ENCODE measurements at places on chromosomes 5 and 9.

DNA sequence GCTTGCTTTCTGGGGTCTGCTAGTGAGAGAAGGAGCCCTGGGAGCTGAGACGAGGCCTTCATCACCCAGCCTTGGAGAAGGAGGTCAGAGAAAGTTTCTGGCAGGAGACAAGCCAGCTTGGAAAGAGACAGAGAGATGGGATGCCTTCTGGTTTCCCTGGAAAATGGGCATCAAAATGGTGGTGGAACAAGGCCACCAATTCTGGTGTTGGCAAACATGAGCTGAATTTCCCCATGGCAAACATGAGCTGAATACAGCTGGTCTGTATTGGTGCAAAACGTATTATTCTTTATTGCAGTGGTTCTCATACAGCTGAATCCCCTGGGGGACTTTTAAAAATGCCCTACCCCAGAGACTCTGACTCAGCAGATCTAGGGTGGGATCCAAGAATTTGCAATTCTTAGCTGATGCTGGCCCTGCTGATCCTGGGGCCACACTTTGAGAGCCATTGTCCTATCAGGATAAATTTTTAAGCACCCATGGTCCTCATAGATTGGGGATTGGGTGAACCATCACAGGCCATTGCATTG is 39.1 kb upstream of the S1PR3 start:
- DNase-seq: no peak

DNA sequence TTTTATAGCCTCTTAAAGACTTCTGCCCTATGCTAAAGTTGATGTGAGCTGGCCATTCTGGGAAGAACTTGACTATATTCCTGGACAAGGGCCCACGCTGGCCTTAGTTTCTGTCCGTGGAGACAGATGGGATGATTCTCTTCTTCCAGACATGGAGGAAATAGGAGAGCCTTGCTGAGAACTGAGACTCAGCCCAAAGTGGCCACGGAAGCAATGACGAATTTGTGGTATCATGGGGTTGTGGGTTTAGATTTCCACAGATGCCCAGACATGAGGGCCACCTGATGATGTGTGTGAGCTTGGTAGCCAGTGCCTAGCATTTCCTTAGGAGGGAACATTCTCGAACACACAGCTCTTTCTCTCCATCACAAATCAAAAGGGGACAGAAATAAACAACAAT is 309.1 kb downstream of the NSG2 start:
- DNase-seq: no peak

DNA sequence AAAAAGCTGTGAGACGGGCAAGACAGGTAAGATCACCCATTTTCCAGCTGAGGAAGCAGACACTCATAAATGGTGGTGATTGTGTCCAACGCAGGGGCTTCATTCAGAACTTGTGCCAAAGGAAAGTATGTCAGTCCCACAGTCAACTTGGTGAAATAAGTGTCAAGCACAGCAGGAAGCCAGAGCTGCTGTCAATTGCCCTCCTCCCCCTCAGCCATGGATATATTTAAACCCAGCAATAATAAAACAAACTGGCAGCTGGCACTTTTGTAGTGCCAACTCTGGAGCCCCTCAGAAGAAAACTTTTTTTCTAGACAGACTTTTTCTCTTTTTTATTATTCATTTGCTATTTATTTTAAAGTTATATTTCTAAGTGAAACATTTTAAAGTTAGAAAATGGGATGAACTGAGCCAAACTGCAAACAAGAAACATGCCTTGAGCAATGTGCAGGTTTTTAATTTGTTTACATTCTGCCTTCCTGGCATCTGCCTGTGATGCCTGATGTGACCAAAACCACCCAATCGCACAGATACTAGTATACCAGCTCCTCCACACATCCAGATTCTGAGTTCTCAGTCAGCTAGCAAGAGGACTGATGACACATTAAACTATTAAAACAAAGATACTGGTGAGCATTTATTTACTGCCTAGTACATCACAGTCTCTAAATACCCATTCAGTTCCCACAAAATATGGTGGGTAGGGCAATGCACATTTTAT is 17.0 kb downstream of the DMAC1 start:
- no peak for DNase-seq

GRCh38 chr9:35660966-35661415 is 2.9 kb downstream of the CCDC107 start:
- DNase-seq: no peak

DNA sequence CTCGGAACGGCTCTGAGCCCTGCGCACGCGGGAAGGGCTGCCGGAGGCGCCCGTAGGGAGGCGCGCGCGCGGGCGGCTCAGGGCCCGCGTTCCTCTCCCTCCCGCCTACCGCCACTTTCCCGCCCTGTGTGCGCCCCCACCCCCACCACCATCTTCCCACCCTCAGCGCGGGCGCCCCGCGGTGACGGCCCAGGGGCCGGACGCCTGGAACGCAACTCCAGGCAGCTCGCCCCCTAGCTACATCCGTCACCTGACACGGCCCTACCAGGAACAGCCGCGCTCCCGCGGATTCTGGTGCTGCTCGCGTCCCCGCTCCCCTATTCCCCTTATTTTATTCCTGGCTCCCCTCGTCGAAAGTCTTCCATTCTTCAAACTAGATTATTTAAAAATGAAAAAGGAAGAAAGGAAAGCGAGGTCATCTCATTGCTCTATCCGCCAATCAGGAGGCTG is at the start of gene CDKN2B-AS1:
TSS of gene CDKN2B-AS1 (plus strand) at position 236 of the 450 bp plus-strand sequence.
- DNase-seq: no peak

DNA sequence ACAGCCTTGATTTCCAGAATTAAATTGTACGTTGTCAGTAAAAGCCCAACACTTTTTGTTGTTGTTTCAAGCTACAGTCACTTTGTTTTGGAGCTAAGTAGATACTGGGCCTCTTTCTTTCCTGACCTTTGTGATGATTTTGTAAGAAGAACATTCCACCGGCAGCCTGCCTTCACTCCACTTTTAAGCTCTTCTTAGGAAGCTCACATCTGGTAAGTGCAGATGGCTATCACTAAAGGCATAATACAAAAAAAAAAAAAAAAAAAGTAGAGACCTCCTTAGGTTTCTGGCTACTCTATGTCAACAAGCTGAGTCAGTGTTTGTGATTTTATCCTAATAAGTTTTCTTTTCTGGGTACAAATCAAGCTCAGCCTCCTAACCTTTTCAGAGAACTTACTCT is 1922.1 kb upstream of the WWC1 start:
- no peak for DNase-seq

GRCh38 chr9:103802068-103802467 is 292.0 kb upstream of the SMC2 start:
- no peak for DNase-seq

GRCh38 chr5:135129307-135129706 is 95.3 kb upstream of the PITX1 start:
- DNase-seq: peak; percentile 26

DNA sequence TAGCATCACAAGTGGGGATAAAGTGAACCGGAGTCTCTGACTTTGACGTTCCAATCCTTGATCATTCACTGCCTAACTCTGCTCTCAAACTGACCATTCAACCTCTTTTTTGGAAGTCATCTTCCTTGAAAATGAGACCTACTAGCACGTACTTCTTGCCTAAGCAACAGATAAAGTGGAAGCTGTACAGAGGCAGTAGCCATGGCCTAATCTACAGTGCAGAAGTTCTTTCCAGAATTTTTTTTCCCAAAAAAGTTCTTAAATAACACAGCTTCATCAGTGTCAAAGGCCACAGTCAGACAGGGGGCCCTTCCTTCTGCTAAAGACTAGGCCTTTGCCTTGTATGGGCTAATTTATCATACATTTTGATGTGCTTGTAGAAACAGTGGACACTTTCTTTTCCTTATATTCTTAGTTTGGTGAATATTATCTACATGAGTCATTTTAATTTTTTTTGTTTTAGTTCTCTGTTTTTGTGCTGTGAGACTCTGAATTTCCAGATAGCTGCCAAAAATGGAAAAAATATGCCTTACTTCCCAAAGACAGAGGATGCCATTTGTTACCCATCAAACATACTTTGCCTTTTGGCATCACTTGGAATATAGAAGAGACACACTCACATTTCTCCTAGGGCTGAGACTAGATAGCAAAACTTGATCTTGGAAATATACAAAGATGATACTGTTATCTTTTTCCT is 96.3 kb upstream of the VCAN start:
- DNase-seq: no peak

DNA sequence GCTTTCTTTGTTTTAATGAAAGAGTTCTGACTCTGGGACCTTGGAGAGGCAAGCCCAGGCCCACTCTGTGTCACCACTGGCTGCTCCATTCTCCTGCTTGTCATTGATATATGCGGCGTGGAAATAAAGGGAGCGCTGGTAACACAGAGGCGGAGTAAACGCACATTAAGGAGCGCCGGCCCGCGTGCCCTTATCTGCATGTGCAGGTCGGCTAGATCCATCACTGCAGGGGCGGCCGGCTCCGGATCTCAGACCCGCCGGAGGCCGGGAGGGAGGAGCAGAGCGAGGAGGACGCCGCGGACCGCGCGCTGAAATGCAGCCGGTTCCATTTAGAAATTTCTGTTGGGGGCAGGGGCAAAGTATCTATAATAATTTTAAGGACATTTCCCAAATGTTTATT is 70.8 kb downstream of the MRPL36 start:
- no peak for DNase-seq

DNA sequence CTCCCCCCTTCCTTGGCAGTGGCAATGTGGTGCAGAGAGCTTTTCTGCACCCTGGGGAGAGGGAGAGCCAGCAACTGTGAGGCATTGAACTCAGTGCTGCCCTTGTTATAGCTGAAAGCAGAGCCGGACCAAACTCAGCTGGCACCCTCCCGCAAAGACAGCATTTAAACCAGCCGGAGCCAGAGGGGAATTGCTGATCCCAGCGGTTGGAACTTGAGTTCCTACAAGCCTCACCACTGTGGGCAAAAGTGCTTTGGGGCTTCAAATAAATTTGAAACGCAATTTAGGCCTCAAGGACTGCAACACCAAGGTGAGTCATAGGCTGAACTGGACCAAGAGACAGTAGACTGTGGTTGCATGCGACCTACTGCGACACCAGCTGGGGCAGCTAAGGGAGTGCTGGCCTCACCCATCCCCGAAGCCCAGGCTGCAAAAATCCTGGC is 207.6 kb upstream of the CDKN2B start:
- DNase-seq: no peak

GRCh38 chr9:15401266-15401665 is 21.4 kb upstream of the SNAPC3 start:
- DNase-seq: no peak

DNA sequence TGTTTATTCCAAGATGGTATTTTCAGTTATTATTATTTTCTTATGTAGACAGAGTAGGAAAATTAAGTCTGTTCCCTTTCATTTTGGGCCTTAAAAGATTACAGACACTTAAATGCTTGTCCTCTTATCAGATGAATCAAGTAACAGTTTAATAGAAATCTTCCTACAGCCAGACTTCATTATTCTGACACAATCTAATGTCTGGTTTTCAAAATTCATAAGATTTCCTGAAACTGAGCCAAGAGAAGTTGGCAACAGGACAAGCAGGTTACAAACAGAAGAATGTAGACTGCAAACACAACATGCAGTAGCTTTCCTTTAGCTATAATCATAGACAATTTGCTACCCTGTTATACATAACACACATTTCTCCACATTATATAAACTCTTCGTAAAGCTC is 130.5 kb downstream of the FBXL17 start:
- DNase-seq: no peak

DNA sequence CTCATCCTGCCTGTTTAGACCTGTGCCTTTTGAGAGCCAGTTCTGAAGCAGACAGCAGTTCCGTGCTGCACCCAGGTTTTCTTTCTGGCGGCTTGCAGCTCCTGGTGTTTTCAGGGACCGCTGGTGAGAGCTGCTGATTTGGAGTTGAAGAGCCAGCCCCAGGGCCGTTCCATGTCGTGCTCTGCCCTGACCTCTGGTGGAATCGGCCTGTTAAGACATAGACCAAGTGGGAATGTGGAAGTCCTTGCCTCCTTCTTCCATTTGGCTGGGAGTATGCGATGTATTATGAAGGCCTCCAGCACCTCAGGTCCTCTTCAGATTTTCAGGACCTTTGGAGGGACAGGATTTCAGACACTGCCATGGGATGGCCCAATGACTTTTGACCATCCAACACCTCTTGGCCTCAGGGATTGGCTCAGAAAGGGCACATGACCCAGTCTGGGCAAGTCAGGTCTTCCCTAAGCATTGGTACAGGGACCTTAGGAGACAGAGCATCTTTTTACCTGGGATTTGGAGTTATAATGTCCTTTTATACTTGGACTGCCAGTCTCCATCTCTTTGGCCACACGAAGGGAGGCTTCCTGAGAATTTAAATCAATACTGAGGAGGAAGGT is 136.1 kb upstream of the CLINT1 start:
- DNase-seq: peak; percentile 25

- DNase-seq: no peak
Observed at GRCh38 chr9:19156026-19156474, 28.8 kb upstream of the PLIN2 start.

DNA sequence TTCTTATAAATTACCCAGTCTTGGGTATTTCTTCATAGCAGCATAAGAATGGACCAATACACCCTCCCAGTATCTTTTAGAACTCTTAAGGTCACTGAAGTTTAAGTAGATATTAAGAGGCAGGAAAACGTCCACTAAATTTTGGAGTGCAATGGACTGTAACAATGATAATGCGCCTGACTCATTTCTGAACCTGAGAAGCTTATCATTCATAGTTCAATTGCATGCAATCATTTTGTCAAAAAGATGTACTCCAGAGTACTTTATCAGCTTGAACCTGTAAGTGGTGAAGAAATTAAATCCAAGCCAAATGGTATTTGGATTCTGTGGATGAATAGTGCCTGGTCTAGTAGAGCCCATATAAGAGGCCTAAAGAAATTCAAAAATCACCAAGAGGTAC is 196.5 kb upstream of the CDH9 start:
- DNase-seq: no peak

DNA sequence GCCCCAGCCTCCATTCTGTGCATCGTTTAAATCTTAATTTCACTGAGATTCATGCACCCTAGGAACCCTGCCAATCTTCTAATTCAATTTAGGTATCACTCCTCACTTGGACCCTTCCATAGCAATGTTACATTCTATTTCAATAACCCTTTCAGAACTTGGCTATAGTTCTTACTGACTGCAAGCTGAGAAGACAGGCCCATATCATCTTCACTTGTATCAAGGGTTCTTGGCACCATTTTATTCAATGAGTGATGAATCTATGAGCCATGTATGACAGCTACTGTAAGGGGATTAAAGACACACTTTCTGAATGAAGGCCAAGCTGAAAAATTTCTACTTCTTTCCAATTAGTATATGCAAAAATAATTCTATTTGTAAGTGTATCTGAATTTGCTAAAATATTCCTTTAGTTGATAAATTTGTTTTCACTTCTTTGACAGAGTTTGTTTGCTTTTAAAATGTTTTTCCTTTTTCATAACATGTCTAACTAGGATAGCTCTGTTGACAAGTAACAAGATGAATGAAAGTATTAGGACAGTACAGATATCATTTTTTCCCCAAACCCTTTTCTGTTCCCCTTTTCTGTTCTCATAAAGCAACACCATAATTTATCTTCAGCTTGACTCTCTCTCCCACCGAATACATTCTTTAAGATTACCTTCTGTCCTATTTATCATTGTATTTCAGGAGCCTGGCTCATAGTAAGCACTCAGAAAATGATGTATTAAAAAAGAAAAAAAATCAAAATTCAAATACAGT is 9.6 kb downstream of the ITGA2 start:
- no peak for DNase-seq

GRCh38 chr5:36792560-36793180 is 83.9 kb upstream of the NIPBL start:
- DNase-seq: no peak

All from stimulated activated CD4-positive, alpha-beta T cell treated with anti-CD3 and anti-CD28 coated beads, Interleukin-1b, Interleukin-23, amount 100 ng/mL, for 48 hours (primary cell).